ENCODE measurements at places on chromosomes 1 and 21.

DNA sequence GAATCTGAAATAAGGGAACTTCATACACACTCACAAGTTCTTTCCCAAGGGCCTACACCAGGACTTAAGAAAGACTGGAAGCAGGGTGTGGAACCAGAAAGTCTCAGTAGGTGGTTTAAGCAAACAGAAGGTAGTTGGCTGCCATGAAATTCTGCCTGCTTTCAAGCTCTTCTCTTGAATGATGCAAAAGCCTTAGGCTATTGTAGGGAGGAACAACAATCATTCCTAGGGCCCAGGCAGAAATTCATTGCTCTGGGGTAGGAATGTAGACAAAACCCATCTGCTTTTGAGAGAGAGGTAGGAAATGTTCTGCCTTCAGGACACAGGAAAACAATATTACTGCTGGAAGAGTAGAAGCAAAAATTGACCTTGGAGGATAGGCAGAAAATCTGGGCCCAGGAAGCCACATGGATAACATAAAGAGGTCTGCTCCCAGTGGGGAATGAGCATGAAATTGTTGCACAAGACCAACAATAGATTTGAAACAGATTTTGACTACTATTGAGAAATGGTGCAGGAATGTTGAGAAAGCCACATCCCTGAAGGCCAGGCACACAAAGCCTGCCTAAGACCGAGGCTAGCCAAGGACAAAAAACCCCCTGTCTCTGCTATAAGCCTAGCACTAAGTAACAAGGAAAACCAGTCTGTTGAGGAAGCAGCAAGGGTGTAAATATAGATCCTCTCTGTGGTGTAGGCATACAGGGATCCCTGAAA, 22.7 kb upstream of the SFT2D2 start:
- DNase-seq: no peak

DNA sequence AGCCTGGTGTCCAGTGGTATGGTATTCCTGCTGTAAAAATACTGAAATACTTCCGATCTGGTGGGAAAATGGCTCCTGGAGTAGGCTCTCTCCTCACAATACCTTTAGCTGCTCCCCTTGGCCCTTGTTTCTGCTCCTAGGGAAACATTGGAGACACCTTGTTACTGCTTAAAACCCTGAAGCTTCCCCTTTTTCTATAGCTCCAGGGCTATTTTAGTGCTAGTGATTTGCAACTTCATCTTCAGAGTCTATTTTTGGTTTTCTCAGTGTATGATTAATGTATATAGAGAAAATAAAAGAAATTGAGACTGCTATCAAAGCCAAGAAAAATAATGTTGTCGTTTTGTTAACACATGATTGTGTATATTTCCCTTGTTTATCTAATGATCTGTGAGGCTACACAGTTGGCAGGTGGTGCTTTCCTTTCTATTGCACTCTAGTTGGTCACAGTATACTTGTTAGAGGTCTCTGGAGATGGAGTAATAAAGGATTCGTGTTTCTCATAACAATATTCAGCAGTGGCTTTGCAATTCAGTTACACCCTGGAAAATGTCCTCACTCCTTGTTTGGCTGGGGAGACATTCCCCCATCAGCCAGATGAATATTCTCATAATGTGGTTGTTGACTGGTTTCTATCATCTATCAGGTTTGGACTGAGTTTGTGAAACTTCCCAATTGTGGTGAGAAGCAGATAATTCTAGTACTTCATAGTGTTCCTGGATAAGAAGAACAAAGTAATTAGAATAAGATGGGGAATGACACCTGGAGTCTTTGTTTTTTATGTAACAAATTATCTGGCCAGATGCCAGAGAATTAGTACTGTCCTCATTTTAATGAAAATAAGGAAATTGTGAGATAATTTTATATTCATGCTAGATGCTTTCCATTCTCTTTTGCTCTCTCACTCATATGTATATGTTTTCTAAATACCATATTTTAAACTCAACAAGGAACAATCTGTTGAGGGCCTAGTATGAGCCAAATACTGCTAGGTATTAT, 44.8 kb upstream of the CACYBP start:
- DNase-seq: no peak

DNA sequence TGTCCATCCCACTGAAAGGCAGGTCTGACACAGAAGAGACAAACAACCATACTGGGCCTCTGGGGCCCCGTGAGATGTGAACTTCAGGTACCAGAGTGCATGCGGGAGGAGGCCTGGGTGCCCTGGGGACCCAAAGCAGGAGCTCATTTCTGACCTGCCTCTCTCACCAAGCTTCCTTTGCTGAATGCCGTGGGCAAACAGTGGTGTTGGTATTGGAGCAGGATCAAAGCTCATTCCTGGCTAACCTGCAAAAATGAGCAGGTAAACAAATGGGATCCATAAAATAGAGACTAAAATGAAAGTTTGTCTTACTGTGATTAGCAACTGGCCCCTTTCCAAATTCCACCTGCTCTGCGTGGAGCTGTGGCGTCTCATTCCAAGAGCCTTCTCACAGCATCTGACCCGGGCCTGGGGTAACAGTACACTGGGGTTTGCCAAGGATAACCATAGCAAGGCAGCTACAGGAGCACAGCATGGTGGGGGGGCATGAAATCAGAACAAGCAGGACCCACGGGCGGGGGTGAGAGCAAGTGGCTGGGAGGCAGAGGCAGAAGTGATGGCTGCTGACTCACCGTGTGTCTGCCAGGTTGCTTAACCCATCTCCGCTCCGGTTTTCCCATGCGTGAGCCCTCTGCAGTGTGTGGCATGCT, 103.6 kb downstream of the KIF26B start:
- DNase-seq: no peak

DNA sequence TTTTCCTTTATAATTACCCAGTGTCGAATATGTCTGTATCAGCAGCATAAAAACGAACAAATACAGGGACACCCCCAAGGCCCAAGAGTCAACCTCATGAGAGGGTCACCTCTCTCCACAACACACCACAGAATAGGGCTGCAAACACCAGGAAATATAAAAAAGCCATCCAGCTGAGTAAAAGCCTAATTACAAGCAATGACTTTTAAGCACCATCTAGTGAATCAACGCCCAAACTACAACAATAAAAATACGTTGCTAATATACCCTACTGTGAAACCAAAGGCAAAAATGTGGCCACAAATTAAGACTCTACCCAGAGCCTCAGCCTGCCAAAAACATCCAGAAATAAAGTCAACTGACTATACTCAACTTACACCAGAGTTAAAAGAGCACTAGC, 817.9 kb upstream of the NEGR1 start:
- no peak for DNase-seq

DNA sequence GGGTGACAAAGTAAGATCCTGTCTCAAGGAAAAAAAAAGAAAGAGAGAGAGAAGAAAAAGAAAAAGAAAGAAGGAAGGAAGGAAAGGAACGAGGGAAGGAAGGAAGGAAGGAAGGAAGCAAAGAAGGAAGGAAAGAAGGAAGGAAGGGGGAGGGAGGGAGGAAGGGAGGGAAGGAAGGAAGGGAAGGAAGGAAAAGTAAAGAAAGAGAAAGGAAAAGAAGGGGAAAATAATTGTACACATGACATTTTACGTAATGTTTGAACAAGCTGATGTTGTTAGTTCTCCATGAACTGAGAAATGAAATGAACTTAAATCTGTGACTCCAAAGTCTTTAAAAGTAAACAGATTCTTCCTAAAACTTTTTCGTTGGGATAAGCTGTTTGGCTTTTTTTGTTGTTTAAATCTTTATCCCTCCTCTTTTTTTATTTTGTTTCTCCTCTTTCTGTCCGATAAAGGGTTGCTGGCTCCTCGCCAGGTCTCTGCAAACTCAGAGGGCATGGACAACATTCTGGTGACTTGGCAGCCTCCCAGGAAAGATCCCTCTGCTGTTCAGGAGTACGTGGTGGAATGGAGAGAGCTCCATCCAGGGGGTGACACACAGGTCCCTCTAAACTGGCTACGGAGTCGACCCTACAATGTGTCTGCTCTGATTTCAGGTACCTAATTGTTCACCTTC, 59.8 kb downstream of the IL12RB2 start:
- DNase-seq: no peak

GRCh38 chr1:232630894-232631195, 912 bp upstream of the SIPA1L2 start:
- no peak for DNase-seq

GRCh38 chr1:161089251-161089924, at the start of gene NECTIN4:
Gene NECTIN4 (minus strand): TSS chr1:161089558. CDS start chr1:161089296, 262 bp downstream.
- DNase-seq: no peak
